Activated CD4-positive, alpha-beta T cell treated with anti-CD3 and anti-CD28 coated beads, Interleukin-2, amount 50 U/mL, for 16 hours (primary cell): ENCODE measurements at places on chromosomes 12 and 14.

DNA sequence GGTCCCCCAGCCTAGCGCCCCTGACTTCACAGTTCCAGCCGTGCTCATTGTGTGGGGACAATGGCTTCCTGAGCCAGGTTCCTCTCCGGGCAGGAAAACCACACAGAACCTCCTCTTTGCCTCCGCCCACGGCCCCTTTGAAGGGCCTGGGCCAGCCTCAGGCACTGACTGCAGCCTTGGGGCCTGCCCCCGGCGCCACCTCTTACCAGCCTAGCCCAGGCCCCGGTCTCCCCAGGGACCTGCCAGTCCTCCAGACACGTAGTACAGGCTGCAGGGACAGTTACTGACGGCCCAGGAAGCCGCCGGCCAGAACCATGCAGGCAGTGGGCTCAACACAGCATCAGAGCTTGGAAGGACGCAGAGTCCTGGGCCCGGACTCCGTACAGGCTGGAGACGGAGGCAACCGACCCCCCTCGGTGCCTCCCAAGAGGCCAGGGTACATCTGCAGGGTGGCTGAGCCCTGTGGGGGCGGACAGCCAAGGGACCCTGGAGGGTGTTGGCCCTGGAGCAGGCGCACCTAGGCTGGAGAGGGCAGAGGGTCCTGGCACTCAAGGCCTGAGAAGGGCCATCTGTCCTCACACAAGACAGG is 20.9 kb upstream of the NUDT14 start:
- DNase-seq: peak; percentile 44

DNA sequence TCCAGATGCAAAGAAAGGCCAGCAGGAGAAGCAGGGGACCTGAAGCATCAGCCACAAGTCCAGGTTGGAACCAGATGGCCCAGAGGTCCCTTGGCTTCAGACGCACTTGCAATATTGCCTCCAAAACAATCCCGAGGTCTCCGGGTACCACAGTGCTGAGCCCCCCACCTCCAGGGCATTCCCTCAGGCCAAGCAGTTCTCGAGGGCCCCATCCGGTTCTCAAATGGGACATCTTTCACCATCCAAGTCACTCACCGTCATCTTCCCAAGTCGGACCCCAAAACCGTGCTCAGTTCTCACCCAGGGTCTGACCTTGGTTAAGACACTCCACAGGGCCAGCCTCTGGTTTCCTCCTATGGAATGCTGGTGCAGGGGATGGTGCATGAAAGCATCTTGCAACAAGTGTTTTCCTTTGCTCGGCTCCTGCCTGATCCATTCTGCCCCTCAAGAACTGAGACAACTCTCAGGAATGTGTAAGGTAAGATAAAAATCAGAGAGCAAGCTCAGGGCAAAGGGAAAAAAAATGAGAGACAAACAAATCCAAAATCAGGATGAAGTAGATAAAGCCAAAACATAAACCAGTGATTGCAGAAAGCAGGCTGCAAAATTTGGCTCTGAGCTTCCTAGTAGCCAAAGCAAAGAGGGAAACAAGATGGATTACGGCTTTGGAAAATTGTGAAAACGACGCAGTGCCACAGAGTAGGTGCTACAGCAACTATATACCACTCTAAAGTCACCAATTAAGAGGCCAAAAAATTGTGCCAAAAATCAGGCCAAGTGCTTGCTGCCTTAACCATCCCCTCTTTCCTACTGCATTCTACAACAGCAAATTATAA is 8.0 kb downstream of the NCOR2 start:
- no peak for DNase-seq

- no peak for DNase-seq
These were observed 103.2 kb downstream of the TBX5 start for GRCh38 chr12:114302606-114303315.

DNA sequence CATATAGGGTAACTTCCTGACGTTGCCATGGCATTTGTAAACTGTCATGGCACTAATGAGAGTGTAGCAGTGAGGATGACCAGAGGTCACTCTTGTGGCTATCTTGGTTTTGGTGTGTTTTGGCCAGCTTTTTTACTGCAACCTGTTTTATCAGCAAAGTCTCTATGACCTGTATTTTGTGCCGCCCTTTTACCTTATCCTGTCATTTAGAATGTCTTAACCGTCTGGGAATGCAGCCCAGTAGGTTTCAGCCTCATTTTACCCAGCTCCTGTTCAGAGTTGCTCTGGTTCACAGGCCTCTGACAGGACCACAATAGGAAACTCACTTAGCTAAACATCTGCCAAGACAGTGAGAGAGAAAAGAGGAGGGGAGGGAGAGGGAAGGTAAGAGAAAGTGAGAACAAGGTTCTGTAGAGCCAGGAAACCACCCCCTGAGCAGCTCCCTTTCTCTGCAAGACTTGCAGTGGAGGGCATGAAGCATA is 64.8 kb upstream of the PLEKHG3 start:
- DNase-seq: no peak

GRCh38 chr12:62757048-62757447 is 177.9 kb downstream of the PPM1H start:
- DNase-seq: no peak

DNA sequence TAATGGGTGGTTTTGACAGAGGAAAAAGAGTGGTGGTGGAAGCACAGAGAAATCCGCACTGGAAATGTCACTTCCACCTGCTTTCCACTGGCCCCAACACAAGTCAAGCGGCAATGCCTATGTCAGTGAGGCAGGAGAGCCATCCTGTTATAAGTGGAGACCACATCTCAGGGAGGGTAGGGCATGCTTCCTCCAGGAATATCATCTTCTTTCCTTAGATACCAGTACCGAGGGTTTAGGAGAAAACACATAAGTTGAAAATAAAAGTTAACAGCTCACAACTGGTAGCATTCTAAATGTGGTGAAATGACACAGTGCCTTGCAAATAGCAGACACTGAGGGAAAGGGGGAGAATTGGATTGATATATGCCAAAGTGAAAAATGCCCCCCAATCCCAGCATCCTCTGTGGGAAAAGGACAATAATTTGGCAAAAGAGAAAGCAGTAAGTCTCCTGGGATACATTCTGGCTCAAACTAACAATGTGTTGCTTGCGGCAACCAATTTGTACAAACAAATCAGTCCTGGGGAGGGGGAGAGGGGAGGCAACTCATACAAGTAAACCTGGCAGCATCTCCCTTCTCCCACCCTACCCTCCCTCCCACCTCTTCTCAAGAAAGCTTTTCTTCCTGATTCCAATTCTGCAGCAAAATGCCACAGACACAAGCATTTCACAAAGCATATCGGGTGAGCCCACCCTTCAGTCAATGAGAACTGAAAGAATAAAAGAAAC is 57.1 kb downstream of the STON2 start:
- DNase-seq: no peak

DNA sequence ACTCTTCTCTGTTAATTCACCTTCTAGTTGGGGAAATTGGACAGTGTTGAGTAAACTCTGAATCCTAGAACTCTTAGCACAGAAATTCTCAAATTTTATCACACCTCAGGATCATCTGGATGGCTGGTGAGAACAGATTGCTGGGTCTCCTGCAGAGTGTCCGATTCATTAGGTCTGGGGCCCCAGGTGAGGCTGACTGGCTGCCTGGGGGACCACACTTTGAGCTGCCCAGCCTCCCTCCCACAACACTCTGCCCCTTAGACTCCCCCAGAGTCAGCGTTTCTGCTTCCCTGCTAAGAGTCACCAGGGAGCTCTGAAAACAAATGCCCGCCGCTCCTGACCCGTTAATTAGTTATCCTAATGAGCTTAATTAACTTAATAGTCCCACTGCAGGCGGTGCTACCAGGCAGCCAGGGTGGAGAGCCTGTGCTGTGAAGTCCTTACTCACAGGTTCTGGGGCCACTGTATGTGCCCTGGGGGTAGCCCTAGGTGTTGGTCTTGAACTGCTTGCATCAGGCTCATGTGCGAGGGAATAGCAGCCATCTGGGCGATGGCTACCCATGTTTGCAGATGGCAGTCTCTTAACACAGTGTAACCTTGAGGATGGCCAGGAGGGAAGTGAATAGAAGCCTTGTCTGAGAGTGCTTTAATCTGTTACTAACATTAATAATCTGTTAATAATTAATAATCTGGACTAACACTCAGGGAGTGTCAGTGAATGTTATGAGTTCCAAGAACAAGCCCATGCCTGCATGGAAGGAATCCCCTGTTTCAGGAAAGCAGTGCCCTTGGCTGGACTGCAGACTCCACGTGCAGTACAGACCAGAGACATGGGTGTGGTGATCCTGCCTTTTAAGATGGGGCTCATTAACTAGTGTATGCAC is 35.6 kb downstream of the AACS start:
- no peak for DNase-seq

DNA sequence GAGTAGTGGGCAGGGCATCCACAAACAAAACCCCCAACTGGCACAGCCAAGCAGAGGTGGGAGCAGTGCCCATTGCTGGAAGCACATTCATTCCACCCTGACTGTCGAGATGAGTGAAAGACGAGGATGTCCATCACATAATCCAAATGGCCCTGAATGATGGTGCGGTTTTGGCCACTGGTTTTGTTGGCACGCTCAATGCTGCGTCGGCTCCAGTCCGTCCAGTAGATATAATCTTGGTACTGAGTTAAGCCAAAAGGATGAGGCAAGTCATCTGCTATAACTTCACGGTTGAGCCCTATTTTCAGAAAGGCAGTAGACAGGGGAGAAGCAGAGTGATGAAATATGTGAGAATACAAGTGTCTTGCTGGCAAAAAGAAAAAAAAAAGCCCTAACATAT is 88.1 kb downstream of the BCL2L14 start:
- no peak for DNase-seq

GRCh38 chr14:34732802-34733201 is 18.4 kb upstream of the CFL2 start:
- DNase-seq: no peak

- no peak for DNase-seq
These were observed 342.7 kb downstream of the PRKD1 start for GRCh38 chr14:29584992-29585391.

DNA sequence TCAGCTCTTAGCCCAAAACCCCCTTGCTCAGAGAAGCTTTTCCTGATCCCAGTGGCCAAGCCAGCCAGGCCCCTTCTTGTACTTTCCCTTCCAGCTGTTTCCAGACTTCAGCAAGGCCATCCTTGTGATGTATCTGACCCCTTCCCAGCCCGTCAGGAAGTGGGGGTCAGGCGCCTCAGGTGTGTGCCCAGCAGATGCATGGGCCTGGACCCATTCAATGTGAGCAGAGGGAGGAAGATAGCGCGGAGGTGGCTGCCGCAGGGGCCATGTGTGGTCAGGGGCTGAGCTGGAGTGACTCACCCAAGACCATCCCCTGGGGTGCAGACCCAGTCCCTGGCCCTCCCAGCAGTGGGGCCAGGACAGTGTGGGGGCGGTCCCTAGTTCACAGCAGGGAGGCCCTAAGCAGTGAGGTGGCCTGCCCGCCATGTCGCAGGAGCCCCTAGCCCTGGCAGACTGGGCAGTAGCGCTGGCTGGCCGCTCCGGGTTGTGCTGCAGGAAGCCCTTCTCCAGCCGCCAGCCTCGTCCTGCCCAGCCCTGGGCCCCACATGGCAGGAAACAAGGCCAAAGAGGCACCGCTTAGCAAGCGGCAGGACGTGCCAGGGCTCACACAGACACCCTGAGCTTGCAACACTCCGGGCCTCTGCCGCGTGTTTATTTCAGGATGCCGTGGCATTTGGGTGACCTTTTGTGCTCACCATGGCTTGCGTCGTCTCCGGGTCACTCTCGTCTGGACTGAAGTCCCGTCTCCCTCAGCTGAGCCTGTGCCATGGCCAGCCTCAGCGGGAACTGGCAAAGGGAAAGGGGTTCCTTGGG is 12.0 kb downstream of the ADSS1 start:
- no peak for DNase-seq

- DNase-seq: no peak
These were observed 232.4 kb downstream of the AKAP6 start for GRCh38 chr14:32561520-32561919.

DNA sequence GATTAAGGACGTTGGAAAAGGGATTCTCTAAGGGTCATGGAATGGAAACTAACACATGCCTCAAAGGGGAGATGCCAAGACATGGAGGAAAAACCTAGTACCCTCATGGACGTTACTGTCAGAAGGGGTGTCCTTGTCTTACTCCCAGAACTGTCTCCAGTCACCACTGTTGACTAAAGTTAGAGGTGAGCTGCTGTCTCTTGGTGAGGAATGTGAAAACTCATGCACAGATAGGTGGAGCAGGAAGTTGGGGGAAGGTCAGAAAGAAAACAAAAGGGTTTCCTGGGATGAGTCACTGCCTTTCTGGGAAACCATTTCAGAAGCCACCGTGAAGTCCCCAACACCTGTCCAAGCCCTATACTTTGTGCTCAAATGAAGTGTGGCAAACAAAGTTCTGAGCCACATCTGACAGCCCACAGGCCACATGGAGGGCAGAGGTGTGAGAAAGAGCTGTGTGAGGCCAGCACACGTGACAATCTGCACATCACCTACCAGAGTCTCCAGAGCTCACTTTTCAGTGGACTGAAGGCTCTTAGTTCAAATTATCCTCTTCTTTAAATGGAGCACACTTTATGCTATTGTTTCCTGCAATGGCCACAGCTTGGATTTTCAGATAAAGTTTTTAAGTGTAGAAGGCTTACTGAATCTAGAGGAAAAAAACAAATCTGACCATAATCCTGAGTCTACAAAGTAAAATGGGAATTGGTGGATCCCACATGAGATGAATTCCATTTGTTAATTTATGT is 92.9 kb upstream of the EGLN3 start:
- peak; percentile 96 for DNase-seq

DNA sequence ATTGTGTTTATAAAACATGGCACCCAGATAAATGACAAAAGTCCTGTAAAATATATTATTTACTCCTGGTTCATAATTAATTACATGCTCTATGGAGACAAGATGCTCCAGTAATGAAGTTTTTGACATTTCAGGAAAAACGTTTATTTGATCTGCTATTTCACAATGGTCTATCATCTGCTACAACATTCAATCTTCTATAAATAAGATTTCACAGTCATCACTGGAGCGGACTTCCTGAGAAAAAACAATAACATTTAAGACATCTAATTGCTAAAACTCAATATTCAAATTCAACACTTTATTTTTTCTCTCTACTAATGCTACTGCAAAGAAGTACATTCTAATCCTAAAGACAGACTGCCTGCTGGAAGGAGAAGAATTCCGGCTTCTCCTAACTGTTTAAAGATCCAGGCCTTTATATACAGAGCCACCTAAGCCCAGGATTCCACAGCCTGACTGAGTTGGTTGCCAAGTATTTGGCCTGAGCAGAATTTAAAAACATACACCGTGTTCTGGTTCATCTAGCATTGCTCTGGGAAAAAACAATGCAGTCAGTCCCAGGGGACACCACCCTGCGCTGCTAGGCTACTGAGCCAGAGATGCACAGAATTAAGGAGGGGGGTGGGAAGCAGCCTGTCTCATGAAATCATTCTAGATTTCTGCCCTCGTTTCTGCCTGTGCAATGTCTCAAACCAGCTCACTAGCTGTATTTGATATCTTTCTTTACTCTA is 58.0 kb downstream of the TMTC1 start:
- DNase-seq: no peak

GRCh38 chr12:68470664-68471328 is 138.6 kb upstream of the MDM1 start:
- no peak for DNase-seq

GRCh38 chr14:90810806-90811205 is 5.4 kb downstream of the TTC7B start:
- DNase-seq: no peak

DNA sequence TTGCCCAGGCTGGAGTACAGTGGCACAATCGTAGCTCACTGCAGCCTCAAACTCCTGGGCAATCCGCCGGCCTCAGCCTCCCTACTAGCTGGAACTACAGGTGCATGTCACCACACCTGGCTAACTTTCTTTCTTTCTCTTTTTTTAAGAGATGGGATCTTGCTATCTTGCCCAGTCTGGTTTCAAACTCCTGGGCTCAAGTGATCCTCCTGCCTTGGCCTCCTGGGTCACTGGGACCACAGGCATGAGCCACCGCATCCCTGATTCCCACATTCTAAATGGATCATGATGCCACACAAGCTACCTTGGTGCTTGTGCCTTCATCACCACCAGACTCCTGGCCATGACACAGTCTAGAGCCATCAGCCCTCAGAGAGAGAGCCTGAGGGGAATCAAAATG is 43.8 kb downstream of the PRKAB1 start:
- no peak for DNase-seq
